ENCODE measurements at places on chromosomes 12 and 14. TPM values are rescaled to one million over a fixed set of nuclear protein-coding genes. Genes with fewer than 3 reads are reported as not detected.

GRCh38 chr12:26821212-26821701 lies 11.7 kb downstream of the ITPR2 start:
- no peak for DNase-seq

The CLEC4C gene
- not detected for polyA plus RNA-seq

DNA sequence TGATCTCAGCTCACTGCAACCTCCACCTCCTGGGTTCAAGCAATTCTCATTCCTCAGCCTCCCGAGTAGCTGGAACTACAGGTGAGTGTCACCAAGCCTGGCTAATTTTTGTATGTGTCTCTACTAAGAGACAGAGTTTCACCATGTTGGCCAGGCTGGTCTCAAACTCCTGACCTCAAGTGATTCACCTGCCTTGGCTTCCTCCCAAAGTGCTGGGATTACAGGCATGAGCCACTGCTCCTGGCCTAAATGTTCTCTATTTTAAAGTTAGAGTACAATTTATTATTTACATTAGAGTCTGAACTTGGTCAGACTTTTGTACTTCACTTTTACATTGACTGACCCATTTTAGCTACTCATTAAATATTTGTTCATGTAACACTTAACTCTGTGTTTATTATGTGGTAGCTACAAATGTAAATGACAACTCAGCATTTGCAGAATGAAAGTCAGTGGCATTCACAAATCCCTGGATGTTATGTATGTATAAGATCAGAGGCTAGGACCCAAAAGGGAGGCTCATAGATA lies 409.6 kb downstream of the APAF1 start:
- DNase-seq = no peak

DNA sequence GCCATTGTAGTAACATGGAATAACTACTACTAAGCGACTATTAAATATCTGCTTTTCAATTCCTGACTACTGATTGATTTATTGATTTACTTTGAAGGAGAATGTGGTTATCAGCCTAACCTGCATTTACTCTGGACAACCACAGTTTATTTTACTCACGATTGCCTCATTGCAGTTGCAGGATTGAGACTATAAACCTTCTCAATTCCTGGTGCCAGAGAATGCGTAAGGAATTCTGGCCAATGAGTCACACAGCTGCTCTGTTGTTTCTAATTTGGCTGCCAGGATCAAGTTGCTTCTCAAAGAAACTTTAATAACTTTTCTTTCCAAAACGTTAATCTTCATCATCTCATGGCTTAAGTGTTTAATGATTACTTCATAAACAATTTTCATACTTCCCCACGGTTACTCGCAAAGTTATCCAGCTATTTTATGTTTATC lies 13.1 kb upstream of the TMTC1 start:
- DNase-seq = peak; percentile 90

- DNase-seq = no peak
Observed at GRCh38 chr12:12048714-12049113, 22.0 kb upstream of the BCL2L14 start.

GRCh38 chr12:46360908-46361666 lies 11.5 kb downstream of the SLC38A2 start:
- DNase-seq = no peak

The UBR7 gene
- polyA plus RNA-seq = 29.1 TPM

DNA sequence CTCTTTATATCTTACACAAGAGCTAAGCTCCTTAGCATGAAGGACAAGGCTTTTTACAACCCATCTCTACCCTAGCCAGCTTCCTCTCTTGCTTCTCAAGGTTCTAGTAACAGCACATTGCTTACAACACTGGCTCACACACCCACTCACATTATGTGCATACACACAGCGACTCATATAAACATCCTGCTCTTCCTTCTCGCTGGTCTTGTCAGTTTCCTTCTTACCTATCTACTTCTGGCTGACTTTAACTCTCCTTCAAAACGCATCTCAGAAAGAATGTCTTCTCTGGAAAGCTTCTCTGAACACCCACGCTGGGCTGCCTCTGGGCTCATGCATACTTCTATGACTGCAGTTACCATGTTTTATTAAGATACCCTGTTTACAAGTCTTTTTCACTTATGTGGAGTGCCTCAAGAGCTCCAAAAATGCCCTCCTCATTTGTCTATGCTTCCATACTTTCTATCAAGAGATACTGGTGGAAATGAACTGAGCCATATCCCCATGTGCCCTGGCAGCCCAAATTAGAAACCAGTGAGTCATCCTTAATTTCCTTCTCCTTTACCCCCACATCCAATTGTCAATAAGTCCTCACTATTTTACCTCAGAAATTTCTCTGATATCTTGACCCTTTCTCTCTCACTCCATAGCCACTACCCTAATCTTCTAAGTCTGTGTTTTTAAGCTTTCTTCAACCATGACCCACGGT lies 126.9 kb upstream of the KRAS start:
- peak; percentile 33 for DNase-seq

- no peak for DNase-seq
Observed at GRCh38 chr12:52199294-52199919, 7.6 kb upstream of the KRT80 start.

The PZP gene
- polyA plus RNA-seq = 0.62 TPM

- DNase-seq = no peak
Observed at GRCh38 chr12:943051-943450, 6.4 kb downstream of the RAD52 start.

The PTPN21 gene
- polyA plus RNA-seq = 12.0 TPM

- DNase-seq = no peak
Observed at GRCh38 chr12:132472386-132472785, 17.6 kb upstream of the FBRSL1 start.

DNA sequence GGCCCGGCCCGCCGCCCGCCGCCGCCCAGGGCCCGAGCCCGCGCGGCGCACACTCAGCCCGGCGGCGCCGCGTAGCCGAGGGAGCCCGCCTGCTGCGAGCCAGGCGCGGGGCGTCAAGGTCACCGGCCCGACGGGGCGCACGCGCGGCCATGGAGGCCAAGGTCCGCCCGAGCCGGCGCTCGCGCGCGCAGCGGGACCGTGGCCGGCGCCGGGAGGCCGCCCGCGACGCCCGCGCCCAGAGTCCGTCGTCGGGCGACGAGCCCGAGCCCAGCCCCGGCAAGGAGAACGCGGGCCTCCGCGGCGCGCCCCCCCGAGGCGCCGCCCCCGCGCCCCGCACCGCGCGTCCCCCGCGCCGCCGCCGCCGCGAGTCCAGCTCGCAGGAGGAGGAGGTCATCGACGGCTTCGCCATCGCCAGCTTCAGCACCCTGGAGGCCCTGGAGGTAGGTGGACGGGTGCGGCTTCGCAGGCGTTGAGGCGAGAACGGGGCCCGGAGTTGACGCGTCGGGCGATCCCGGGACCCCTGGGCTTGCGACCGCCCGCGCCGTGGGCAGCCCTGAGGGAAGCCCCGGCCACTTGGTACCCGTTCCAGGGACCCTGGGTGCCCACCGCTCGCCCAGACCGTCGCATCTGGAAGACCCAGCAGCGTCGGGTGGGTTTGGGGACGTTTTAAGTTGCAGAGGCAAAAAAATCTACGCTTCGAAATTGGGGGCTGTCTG lies 629 bp downstream of the FBRSL1 start:
- DNase-seq = peak; percentile 40

DNA sequence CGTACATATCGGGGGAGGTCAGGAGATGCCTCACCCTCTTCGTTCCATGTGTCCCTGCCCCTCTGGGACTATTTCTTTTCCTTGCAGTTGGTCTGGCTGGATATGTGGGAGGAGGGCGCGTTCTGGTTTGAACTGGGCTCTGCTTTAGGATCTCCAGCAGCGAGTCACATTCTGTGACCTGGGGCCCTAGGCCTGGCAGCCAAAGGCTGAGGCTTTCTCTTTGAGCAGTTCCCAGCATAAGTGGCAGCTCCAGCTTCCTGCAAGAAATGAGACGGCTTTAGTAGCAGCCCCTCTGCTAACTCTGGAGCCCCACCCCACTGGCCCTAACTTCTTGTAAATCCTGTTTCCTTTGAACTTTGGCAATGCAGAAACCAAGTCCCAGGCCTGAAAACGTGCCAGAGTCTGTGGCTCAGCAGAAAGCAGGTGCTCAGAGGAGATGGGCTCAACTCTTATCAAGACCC lies 274.8 kb downstream of the DPF3 start:
- DNase-seq = no peak

The CMAS gene
- polyA plus RNA-seq = 82.7 TPM

DNA sequence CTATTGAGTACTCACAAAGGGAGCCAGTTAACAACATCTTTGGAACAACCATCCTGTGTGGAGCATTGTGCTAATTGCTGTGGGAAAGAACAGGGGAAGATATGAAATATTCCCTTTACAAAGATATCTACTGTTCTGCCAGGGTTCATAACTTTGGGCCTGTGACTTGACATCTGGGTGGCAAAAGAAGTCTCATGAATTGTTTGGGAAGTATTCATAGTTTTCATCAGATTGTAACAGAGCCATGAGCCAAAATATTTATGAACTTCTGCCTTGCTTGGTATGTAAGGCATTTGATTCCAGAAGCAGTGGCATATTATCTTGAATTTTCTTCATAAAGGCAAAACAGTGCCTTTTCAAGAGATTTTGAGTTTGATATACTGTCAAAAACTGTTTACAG lies 816.2 kb downstream of the DIO2 start:
- peak; percentile 21 for DNase-seq

DNA sequence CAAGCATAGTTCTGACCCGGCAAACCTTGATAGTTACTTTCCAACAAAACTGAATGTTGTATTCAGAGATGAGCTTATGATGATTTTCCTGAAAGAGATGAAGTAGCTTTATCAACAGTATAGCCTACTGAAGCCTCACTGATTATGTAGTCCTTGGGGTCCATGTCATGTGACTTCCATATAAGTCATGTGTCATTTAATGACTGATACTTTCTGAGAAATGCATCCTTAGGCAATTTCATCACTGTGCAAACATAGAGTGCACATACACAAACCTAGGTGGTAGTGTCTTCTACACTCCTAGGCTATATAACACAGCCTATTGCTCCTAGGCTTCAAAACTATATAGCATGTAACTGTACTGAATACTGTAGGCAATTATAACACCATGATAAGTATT lies 28.5 kb upstream of the TUBA1C start:
- no peak for DNase-seq

GRCh38 chr12:131218923-131219669 lies 265.4 kb downstream of the ADGRD1 start:
- no peak for DNase-seq

GRCh38 chr14:91357272-91358024 lies 60.2 kb downstream of the CCDC88C start:
- DNase-seq = no peak

DNA sequence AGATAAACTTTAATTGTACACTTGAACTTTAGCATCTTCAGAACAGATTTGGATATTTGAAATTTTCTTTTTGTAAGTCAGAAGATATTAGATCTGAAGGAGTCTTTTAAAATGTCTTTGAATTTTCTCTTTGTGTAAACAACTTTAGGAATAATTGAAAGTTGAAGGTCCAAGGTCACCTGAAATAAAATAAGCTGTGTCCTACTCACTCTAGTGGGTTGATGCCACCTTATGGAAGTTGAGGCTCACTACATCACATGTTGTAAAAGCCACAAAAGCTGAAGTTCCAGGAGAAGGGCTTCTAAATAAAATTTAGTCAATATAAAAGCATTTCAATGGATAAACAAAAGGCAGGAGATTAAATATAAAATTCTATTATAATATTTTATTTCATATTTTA lies 122.0 kb upstream of the ATXN7L3B start:
- DNase-seq = peak; percentile 42

DNA sequence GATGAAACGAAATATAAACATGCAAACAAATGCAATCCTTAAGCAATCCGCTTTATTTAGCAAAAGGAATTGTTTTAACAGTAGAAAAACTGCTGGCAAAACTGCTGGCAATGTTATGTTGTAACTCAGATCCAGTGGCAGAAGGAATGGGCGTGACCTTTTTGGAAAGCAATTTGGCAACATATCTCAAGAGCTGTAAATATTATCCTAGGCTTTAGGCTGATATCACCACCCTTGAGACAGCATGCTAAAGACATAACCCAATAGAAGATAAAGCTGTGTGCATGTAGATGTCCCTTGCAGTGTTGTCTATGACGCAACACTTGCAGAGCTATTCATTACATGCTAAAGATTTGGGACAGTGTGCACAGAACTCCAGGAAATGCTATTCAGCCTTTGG lies 138.5 kb downstream of the DICER1 start:
- peak; percentile 31 for DNase-seq

DNA sequence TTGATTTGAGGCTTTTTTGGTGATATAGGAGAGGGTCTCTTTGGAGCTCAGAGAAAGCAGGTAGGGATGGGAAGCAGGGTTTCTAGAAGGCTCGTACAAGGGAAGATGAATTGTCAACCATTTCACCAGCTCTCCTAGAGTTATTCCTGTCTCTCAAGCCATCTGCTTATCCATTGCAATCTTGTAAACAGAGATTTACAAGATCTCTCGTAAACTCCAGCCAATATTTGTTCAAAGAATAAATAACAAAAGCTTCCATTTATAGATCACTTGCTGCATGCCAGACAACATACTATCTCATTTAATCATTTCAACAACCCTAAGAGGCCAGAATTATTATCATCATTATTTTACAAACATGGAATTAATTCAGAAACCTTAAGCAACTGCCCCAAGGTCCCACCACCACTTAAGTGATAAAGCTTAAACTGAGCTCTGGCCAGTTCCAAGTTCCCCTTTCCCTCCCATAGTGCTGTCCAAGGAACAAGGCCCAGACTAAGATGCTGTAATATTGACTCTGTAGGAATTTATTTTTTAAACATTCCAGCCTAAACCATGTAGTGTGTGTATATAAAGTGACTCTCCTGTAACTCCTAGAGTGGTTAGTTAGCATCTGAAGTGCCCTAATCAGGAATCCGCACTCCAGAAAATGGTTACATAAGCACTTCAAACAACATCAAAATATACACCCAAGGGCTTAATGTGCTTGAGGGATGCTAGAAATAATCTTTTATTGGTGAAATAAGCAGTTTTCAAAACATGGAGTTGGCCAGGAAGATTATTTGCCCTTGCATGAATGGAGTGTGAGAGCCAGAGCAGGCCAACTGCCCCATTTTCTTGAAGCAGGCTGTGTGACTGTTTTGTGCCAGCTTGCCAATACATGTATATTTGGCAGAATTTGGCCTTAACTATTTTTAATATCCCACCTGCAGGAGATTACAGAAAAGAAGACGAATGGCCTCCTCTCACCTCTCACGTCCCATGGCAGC lies 2.8 kb upstream of the PLEKHH1 start:
- no peak for DNase-seq

GRCh38 chr12:105741786-105742566 lies 396.8 kb downstream of the NUAK1 start:
- peak; percentile 95 for DNase-seq

The TRIM9 gene
- 1.9 TPM for polyA plus RNA-seq

- DNase-seq = no peak
Observed at GRCh38 chr12:41564816-41565215, 376.7 kb downstream of the PDZRN4 start.

GRCh38 chr12:132561427-132562156 lies 48.8 kb downstream of the LRCOL1 start:
- no peak for DNase-seq

- no peak for DNase-seq
Observed at GRCh38 chr12:4975574-4975973, 65.9 kb downstream of the KCNA1 start.

The RPGRIP1 gene
- polyA plus RNA-seq = 0.31 TPM

Measured in cardiac muscle cell (in vitro differentiated cells and primary cell).